ENCODE measurements at places on chromosomes 3 and 15.
A peak's percentile ranks its signal among the peaks of the same experiment; 100 is the strongest.

DNA sequence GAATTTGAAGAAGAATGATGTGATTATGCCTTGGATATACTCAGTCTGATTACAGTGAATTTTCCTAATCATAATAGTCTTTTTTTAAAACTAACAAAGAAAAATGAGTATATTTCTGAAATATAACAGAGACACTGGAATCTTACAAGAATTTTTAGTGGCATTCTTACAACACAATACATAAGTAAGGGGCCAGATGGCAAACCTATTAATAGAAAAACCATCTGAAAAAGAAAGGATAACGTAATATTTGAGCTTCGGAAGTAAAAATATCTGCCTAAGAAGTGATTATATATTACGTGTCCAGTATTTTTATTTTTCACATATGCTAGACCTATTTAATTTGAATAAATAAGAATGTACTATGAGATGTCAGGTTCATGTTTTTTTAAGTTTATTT lies 452.8 kb downstream of the NAALADL2 start:
- no peak for DNase-seq

- no peak for DNase-seq
Observed at GRCh38 chr3:58387650-58388546, 45.7 kb downstream of the PDHB start.

- no peak for DNase-seq
Observed at GRCh38 chr3:144128108-144128892, 156.7 kb downstream of the DIPK2A start.

GRCh38 chr15:52143873-52144272 lies 31.3 kb upstream of the BCL2L10 start:
- no peak for DNase-seq

- DNase-seq: no peak
Observed at GRCh38 chr3:25727316-25727715, 55.9 kb downstream of the NGLY1 start.

DNA sequence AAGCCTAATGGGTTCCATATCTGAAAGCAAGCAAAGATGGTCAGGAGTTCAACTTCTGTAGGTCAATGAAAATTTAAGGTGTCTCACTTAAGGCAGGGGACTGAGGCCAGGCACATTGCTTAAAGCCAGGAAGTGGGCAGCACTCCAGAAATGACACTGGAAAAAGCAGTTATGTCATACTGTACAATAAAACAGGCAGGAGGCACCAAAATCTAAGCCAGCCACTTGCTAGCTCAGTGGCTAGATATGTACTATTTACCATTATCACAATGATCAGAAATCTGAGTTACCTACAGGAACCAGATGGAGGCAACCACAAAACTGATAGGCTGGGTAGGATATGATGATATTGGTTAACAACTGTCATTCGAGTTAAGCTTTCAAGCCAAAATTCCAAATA lies 57.3 kb downstream of the FRMD5 start:
- no peak for DNase-seq

- peak; percentile 78 for DNase-seq
Observed at GRCh38 chr3:33062866-33063265, 34.1 kb downstream of the GLB1 start.

- DNase-seq: no peak
Observed at GRCh38 chr3:14274999-14275961, 96.7 kb downstream of the LSM3 start.

GRCh38 chr3:196695849-196696226 lies 16.2 kb downstream of the CEP19 start:
- DNase-seq: no peak

- DNase-seq: no peak
Observed at GRCh38 chr15:90618330-90619125, 88.8 kb downstream of the CRTC3 start.

DNA sequence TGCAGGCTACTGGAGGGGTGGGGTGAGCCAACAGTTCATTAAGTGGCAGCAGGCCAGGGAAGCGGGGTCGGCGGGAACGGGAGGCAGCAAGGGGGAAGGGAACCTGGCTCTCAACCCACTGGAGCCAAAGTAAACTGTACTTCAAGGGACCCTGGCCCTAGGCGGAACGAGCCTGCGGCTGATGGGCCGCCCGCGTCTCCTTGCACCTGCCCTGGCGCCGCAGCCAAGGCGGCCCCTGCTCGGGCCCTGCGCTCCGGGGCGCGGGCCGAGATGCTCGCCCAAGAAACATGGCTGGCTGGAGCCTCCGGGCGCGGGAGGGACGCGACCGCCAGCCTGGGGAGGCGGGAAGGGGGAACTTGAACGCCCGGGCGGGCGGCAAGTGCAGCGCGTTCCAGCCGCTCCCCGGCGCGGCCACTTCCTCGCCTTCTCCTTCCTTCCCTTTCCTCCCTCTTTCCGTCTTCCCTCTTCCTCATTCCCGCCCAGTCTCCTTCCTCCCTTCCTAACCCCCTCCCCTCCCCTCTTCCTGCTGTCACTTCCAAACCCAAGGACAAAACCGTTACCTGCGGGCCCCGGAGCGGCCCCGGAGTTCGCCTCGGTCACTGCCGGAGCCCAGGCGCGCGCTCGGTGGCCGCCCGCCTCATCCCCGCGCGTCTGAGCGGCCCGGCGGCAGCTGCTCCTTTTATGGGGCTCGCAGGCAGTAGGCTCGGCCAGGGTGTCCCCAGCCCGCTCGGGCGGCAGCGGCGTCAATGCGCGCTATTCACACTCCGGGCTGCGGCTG lies 489.7 kb downstream of the MAGI1 start:
- DNase-seq: no peak

DNA sequence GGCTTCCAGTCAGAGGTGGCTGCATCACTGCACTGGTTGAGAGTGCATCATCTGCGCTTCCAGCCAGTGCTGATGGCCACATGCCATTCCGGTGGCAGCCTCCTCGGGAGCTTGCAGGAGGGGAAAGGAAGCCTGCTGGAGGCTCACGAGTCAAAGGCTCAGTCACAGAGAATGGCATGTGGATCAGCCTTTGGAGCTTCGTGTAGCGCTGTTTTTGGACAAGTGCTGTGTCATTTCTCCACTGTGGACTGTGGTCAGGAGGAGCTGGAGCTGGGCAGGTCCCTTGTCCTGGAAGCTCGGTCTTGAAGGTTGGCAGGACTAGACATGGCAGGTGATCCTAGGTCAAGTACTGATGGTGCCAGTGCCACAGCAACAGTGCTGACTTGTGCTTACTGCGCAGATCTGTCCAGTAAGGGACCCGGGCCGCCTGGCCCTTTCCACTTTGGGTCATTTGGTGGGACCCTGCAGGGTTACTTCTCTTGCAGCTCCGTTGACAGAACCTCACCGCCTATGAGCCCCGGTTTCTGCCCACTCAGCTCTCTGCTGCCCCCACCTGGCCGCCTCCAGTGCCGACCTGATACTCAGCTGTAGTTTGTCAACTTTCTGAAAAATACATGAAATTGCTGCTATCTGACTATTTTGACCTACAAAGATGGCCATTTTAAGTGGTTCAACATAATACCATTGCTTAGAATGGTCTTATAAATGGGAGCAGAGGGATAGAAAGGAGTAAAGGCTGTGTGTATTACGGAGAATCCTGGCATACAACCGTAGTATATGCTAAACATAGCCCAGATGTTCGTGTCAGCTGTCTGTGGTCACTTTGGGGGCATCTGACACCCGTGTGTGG lies 27.6 kb upstream of the TRPM1 start:
- peak; percentile 77 for DNase-seq

DNA sequence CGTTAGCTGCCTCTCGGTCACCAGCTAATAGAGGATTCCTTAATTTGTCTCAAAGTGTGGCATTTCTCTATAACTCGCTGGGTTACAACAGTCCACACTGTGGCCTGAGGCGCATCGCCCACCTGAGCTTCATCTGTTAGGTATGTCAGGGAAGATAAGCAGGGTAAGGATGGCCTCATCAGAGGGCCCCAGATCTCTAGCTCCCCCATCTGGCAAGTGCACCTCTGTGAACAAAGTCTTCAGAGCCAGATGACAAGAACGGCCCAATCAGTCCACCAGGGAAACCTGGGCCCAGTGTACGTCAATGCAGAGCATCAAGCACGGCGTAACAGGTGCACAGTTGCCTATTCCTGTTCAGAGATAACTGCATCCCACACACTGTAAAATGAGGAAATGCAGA lies 23.2 kb downstream of the FRG2C start:
- DNase-seq: no peak
